Left ventricle myocardium superior (tissue), 1 donor: ENCODE measurements at places on chromosomes 1 and 21.

DNA sequence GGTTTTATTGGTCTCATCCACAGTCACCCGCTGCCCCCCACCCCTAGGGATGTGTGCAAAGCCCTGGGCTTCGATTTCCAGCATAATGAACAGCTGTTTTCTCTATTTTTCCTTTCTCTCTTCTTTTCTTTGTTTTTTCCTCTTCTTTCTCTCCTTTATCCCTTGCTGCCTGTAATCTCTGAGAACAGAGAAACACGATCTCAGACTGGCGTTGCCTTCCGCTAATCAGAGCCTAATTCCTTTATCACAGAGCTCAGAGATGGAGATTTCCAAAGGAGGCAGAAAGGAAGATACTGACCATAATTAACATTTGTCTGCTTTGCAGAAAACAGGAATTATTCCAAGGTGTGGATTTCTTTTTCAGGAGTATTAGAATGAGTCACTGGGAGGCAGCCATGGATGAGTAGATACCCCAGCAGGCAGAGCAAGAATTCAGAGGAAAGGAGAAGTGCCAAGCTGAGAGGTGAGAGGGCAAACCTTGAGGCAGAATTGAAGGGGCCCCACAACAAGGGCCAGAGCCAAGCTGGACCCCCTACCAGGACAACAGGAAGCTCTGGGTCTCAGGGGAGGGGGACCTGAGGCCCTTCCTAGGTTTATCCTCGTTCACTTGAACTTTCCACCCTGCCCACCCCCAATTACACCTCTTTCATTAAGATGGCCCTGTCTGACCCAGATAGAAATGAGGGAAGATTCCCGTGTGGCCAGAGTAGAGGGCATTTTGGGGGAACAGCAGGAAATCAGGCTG, 33.3 kb downstream of the MATN1 start:
- DNase-seq = no peak

DNA sequence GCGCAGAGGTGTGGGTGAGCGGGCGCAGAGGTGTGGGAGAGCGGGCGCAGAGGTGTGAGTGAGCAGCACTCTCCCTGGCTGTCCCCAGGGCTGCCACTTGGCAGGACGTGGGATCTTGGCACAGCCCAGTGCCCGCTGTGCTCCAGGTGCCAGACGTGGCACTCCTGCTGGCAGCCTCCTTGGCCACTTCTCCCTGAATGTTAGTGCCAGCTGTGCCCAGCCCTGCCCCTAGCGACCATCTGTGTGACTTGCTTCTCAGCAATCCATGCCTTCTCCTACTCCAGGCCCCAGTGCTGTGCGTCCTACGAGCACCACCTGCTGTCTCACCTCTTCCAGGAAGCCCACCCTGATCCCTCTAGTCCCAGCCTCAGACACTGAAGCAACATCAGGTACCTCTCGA, 30.5 kb downstream of the KRTAP10-1 start:
- peak; percentile 91 for DNase-seq

- DNase-seq = no peak
Measured at GRCh38 chr1:235858766-235859165, 7.9 kb downstream of the LYST start.

DNA sequence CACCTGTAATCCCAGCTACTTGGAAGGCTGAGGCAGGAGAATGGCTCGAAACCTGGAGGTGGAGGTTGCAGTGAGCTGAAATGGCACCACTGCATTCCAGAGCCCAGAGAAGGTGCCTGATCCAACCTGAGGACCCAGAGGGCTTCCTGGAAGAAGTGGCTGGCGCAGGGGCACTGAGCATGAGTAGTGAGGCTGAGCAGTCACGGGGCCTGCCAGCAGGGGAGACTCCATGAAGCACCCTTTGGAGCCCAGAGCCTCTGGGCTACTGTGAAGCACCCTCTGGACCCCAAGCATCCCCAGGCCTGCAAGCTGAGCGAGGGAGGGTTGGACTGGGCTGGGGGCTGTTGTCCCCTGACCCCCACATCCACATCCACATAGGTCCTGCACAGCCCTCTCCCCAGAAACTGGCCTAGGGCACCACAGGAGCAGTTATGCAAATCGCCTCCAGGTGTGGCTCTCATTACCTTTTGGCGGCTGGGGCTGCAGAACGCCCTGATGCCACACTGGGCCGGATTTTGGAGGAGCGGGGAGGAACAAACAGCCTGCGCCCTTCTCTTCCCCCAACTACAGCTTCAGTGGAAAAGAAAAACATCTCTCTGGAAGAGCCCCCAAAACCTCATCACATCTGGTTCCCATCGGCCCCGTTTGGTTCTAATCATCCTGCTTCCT, 78.2 kb upstream of the TARDBP start:
- DNase-seq = no peak

DNA sequence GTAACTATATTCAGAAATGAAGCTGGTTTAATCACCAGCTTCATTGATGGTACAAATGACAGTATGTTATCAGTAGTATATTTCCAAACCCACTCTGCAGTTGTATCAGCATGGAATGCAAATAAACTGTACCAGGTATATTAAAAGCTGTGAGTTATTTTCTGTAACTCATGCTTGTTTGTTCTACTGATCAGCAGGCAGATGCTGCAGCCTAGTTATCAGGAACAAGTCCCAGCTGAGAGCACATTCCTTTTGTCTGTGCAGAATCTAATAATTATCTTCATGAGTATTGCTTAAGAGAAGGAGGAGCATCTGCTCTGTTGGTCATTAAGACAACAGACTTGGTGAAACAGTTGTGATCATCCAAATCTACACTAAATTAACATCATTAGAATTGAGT, 1331.1 kb downstream of the MRPL39 start:
- no peak for DNase-seq

DNA sequence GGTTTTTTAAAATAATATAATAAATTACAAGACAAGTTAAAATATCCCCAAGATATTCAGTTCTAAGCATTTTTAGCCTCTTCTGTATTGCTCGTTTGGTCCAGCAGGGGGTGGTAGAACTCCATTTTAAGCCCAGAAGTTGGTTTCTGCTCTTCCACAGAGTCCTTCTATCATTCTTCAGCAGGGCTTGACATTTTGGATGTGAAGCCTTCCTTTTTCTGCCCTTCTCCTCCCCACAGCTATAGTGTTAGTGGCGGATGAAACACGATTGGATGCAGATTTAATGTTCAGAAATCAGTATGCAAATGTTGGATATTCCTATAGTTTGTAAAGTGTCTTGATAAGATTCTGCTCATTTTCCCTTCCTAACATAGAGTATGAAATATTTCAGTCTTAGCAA, 1.4 kb downstream of the NCAM2 start:
- DNase-seq = no peak

DNA sequence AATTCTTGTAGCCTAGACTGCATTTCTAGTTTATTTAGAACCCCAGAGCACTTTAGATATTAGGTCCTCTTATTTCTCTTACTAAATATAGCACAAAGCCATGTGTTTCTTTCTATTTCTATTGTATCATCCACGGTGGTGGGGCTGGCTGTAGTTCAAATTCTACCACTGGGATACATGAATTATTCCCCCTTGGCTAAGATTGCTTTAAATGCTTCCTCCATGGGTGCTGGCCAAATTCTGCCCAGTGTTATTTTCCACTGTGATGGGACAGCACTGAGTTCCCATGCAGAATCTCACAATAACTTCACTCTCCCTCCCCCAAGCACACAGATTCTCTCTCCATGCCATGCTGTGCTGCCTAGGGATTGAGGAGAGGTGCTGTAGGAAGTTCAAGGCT, 41.5 kb upstream of the GBP6 start:
- DNase-seq = no peak

- no peak for DNase-seq
Measured at GRCh38 chr1:45531873-45532272, 10.2 kb upstream of the PRDX1 start.
